ENCODE measurements at places on chromosomes 5 and 9.

DNA sequence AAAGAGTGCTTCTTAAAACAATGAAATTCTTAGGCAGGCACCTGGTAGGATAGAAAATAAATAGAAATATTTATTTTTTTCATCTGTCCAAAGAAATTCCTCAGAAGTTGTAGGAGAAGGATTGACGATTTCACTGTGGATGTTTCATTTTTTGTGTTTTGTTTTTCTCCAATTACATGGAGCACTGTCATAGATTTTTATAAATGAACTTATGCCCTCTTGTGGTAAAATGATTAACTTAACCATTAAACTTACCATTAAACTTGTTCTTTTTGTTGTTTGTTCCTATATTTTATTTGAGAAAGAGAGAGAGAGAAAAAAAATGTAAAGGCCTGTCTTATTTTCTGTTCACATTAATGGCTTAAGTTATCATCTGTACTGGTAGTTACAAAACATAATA, 339.2 kb downstream of the PRR16 start:
- no peak for DNase-seq

GRCh38 chr5:80921026-80921425, 39.1 kb upstream of the RASGRF2 start:
- DNase-seq = no peak

GRCh38 chr5:139694556-139695177, 46.5 kb downstream of the CXXC5 start:
- no peak for DNase-seq

DNA sequence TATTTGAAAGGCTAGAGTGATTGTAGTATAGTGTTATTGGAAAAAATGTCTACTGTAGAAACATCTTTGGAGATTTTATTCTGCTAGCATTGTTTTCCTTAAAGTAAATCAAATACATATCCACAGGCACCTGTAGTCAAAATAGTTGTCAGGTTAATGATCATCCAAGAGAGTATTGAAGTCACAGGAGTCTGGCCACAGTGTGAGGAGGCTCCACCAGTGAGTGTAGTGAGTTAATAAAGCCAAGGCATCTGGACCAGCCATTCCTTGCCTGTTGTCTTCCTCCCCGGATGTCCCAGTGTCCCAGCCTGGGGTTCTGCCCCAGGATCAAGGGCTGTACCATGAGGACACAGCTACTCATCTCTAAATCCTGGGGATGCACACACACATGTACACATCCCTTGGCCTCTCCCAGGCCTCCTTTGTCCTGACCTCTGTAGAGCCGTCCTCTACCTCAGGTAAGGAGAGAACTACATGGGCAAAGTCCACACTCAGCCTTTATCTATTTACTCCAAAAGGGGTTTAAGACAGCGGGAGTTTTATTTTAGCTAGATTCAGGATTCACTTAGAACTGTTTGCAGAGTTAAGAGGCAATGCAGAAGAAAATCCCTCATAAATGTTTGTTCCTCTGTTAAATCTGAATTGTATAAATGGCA, 3.7 kb downstream of the PIK3R1 start:
- DNase-seq = no peak
